Breast epithelium (tissue), 4 donors: ENCODE measurements at places on chromosomes 6 and 20. TPM values are rescaled to one million over a fixed set of nuclear protein-coding genes. Genes with fewer than 3 reads are reported as not detected.

DNA sequence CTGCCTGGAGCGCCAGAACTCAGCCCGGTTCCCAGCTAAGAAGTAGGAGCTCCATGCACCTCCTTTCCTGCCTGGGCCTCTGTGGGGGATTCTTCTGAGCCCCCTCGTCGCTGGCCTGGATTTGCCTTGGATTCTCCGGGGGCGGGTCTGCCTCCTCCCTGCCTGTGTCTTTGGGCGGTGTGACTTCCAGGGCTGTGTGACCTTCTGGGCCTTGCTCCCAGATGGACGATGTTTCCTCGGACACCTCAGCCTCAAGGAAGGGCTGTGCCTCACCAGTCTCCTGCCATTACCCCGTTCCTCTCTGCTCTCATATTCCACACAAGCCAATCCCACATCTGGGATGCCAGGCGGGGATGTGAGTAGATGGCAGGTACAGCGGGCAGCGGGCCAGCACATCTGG is 76.8 kb downstream of the ERMARD start:
- H3K27ac ChIP-seq = no peak overlapping the region
- no peak overlapping the region for H3K4me3 ChIP-seq
- DNase-seq = no peak
- no peaks in the 10 kb centered on the region for H3K27me3 ChIP-seq
- H3K36me3 ChIP-seq = no peaks in the 10 kb centered on the region

DNA sequence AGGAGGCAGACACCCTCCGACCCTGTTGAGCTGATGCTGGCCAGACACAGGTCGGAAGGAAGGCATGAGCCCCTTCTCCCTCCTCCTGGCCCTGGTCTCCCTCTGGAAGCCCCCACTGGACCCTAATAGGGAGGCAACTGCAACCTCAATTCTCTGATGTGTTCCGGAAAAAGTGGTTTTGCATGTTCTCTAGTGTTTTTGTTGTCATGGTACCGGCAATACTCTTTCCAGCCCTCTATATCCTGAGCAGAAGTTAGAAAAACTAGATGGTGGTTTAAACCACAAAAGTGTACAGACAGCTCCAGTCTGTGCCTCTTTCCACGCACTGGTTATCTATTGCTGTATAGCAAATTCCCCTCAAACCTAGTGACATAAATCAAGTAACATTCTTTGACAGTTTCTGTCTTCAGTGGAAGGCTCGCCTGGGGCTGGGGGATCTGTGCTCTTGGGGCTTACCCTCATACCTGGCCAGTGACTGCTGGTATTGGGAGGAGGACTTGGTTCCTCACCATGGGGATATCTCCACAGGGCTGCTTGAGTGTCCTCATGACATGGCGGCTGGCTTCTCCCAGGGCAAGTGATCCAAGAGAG is 37.0 kb downstream of the SYTL3 start:
- no peaks in the 10 kb centered on the region for H3K36me3 ChIP-seq
- peak overlapping the region; percentile 54 for H3K27ac ChIP-seq
- H3K4me1 ChIP-seq = no peaks in the 10 kb centered on the region
- H3K4me3 ChIP-seq = no peak overlapping the region
- H3K27me3 ChIP-seq = no peaks in the 10 kb centered on the region

GRCh38 chr6:108157234-108157980 is 8.4 kb upstream of the NR2E1 start:
- H3K27ac ChIP-seq = no peak overlapping the region
- no peaks in the 10 kb centered on the region for H3K36me3 ChIP-seq
- H3K4me3 ChIP-seq = peak overlapping the region; percentile 57
- DNase-seq = no peak
- peaks cover 92% of the 10 kb centered on the region for H3K27me3 ChIP-seq

GRCh38 chr20:50145566-50145965 is 8.0 kb downstream of the PEDS1 start:
- no peak overlapping the region for H3K27ac ChIP-seq
- H3K4me3 ChIP-seq = no peak overlapping the region
- no peak for DNase-seq

DNA sequence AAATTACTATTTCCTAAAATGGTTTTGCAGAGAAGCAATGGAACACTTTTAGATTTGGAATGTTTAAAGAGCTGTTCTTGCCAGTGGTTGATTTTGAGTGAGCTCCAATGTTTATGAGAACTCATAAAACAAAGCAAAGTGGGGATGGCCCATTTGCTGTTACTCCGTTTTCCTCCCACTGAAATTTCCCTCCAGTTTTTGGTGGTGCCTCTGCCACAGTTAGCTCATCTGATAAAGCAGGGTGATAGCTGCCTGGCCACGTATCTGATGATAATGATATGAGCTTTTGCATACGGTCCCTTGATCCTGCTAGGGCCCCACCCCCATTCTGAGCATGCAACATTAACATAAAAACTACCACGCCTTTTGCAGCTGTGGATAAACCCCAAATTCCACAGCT is 10.4 kb downstream of the CD83 start:
- H3K27me3 ChIP-seq = no peaks in the 10 kb centered on the region
- no peak overlapping the region for H3K4me3 ChIP-seq
- no peak for DNase-seq
- H3K4me1 ChIP-seq = no peaks in the 10 kb centered on the region
- no peaks in the 10 kb centered on the region for H3K36me3 ChIP-seq
- H3K27ac ChIP-seq = no peak overlapping the region

DNA sequence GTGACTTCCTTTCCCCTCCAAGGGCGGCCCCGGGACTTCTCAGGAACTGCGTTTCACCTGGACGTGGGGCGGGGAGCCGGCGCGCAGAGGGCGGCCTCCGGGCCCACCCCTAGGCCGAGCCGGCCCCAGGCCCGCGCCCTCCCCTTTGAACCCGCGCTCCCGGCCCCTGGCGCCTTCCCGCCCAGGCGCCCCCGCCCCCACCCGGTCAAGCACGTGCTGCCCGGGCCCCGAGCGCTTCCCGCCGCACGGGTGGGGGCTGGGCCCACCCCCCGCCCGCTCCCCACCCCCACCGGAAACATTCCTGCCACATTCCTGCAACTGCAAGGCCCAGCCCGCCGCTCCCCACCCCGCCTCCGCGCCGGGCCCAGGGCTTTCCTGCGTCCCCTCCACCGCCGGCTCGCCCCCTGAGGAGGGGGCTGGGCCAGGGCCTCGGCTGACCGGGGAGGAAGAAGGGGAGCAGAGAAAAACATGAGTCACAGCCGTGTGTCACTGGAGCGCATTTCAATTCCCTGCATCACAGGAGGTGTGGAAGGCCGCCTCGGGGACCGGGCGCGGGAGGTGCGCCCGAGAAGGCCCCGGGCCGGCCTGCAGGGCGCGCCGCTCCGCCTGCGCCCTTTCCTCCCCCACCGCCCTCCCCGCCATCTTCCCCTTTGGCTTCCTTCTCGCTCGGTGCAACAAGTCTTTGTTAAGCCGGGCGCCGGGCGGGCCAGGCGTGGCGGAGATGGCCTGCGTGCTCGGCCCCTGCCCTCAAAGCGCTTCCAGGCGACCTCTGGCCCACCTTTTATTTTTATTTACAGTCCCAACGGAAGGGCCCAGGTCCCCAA is 1.2 kb upstream of the HMGA1 start:
- no peaks in the 10 kb centered on the region for H3K36me3 ChIP-seq
- peak overlapping the region; percentile 78 for H3K4me3 ChIP-seq
- DNase-seq = no peak
- no peaks in the 10 kb centered on the region for H3K27me3 ChIP-seq

DNA sequence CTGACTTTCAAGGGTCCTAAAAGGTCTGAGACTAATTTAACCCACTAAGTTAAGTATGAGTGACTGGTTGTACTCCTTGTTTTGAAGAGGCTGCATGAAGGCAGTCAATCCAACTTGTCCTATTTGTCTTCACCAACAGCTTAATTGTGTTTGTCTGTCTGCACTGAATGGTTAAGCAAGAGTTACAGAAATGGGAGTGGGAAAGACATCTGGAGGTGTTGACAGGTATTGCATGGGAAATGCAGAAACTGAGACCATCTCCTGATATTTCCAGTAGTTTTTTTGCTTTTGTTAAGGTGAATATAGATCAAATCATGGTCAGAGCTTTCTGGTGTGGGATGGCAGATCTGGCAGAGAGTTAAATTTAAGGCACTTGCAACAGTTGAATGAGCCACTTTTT is 6.5 kb downstream of the FUT9 start:
- H3K4me1 ChIP-seq = no peaks in the 10 kb centered on the region
- no peak overlapping the region for H3K27ac ChIP-seq
- no peak for DNase-seq
- no peak overlapping the region for H3K4me3 ChIP-seq
- H3K36me3 ChIP-seq = no peaks in the 10 kb centered on the region

DNA sequence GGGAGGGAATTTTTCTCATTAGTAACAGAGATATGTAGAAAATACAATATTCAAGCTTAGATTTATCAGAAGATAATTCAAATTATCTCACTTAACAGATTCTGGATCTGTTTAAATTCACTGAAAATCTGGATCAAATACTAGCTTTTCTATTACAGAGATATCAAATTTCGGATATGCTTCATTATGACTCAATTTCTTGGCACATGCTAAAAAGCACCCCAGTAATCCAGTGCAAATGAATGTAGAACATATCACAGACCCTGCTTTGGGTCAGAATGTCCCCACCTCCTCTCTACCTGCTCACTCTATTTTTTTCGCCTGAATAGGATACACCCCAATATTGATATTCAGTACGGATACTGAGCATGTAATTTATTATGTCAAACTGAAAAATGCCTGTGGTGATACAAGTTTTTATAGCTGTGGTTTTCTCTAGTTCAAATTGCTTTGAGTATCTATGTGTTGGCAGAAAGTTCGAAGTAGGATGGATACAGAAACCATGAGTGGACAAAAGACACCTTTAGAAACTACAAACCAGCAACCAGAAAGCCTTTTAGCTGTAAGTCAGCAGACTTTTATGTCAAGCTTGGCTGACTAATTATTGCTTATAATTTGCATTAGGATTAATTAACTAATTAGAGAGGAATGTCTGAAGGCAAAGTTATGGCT is 290.0 kb downstream of the TFAP2B start:
- no peaks in the 10 kb centered on the region for H3K36me3 ChIP-seq
- no peaks in the 10 kb centered on the region for H3K27me3 ChIP-seq
- H3K27ac ChIP-seq = peak overlapping the region; percentile 38
- DNase-seq = no peak
- no peak overlapping the region for H3K4me3 ChIP-seq

DNA sequence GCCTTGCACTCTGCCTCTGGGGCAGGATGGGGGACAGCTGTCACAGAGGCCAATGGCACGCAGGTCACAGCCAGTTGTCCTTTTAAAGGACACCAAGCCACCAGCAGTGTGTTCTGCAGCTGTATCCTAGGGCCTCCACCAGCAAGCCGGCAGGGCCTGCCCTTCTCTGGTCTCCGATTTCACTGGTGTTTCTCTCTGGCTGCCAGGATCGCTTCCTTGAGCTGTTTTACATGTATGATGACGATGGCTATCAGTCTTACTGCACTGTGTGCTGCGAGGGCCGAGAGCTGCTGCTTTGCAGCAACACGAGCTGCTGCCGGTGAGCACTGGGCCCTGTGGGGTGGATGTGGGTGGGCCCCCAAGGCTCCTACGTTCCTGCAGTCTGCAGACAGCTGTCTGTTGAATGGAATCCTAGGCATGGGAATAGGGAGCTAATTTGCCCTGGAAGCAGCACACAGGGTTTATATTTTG is 22.7 kb upstream of the MAPRE1 start:
- no peak overlapping the region for H3K27ac ChIP-seq
- H3K4me3 ChIP-seq = no peak overlapping the region
- no peaks in the 10 kb centered on the region for H3K4me1 ChIP-seq
- DNase-seq = no peak

DNA sequence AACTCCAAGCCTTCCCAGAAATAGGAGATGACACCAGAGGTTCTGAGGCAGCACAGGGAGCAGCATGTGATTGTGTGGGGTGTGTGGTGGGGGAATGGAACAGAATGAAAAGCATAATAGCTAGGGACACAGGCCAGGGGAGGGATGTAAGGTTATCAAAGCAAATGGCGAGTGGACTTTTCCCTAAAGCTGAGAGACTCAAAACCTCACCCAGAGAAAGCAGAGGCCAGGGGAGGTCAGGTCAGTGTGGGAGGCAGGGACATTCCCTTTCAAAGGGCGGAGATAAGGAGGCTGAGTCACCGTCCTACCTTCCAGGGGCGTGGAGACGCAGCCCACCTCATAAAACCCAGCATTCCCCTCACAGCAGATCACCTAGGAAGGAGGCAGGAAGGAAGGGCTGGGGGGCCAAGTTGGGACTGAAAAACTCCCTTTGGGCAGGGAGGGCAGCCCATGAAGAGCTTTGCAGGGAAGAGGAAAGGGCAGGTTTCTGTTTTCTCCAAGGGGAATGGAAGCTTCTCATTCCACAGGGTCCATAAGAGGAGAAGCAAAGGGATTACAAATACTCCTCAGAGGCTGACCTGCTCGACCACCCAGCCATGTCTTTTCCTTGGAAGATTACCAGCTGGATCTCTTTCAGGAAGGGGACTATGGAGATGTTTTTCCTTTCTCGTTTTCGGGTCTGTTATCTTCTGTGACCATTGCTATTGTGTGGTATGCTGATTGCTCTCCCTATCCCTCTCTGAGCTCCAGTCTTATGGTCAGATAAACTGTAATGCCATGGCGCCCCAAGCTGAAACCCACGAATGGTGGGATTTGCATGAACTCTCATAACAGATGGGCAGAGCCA is 9.6 kb upstream of the LY6G5C start:
- no peak overlapping the region for H3K27ac ChIP-seq
- peaks cover 8% of the 10 kb centered on the region for H3K36me3 ChIP-seq
- no peaks in the 10 kb centered on the region for H3K4me1 ChIP-seq
- DNase-seq = no peak
- no peaks in the 10 kb centered on the region for H3K27me3 ChIP-seq

GRCh38 chr6:3616565-3617176 is 134.8 kb downstream of the PXDC1 start:
- H3K27ac ChIP-seq = no peak overlapping the region
- H3K27me3 ChIP-seq = no peaks in the 10 kb centered on the region
- H3K36me3 ChIP-seq = no peaks in the 10 kb centered on the region
- H3K4me3 ChIP-seq = no peak overlapping the region

- H3K27ac ChIP-seq = no peak overlapping the region
- H3K27me3 ChIP-seq = no peaks in the 10 kb centered on the region
- H3K4me3 ChIP-seq = no peak overlapping the region
- no peaks in the 10 kb centered on the region for H3K36me3 ChIP-seq
- no peak for DNase-seq
Observed at GRCh38 chr6:63553900-63554299, 18.4 kb upstream of the LOC128125822 start.

GRCh38 chr20:12211361-12211760 is 293.7 kb downstream of the BTBD3 start:
- H3K4me3 ChIP-seq = no peak overlapping the region
- H3K4me1 ChIP-seq = no peaks in the 10 kb centered on the region
- DNase-seq = no peak
- no peaks in the 10 kb centered on the region for H3K36me3 ChIP-seq

GRCh38 chr6:107629548-107630129 is 139.7 kb downstream of the SOBP start:
- no peaks in the 10 kb centered on the region for H3K4me1 ChIP-seq
- no peaks in the 10 kb centered on the region for H3K36me3 ChIP-seq
- H3K27ac ChIP-seq = no peak overlapping the region
- peaks cover 3% of the 10 kb centered on the region for H3K27me3 ChIP-seq

The CNR1 gene
- total RNA-seq = 34.2 TPM
